Ureter (tissue), 1 donor: ENCODE measurements at places on chromosomes 13 and 19. TPM values are rescaled to one million over a fixed set of nuclear protein-coding genes. Genes with fewer than 3 reads are reported as not detected.

Gene IL12RB1
- total RNA-seq: 1.6 TPM

Gene POSTN
- total RNA-seq: 69.5 TPM

Gene PSG3
- not detected for total RNA-seq

Gene KLK15
- total RNA-seq: not detected

Gene HSD11B1L
- 2.8 TPM for total RNA-seq

Gene MCOLN1
- 20.0 TPM for total RNA-seq

Gene SIAH3
- 0.08 TPM for total RNA-seq

Gene UBE2S
- total RNA-seq: 31.9 TPM

Gene CD70
- total RNA-seq: not detected

Gene PNMA8A
- total RNA-seq: 6.4 TPM

DNA sequence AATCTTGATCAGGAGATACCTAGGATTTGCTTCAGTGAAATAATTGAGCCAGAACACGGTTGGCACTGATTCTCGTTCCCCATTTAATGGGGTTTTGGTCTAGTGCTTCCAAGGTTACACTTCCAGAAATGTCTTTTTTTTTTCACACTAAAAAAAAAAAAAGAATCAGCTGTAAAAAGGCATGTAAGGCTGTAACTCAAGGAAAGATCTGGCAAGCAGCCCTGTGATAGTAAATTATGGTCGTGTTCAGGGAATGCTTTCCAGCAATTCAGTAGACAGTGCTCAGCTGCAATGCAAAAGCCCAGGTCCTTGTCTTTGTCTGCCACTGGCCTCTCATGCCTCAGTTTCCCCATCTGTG is 27.2 kb upstream of the NDUFS7 start:
- DNase-seq: no peak

- no peak for DNase-seq
Observed at GRCh38 chr13:33080972-33081590, 64.9 kb downstream of the KL start.

DNA sequence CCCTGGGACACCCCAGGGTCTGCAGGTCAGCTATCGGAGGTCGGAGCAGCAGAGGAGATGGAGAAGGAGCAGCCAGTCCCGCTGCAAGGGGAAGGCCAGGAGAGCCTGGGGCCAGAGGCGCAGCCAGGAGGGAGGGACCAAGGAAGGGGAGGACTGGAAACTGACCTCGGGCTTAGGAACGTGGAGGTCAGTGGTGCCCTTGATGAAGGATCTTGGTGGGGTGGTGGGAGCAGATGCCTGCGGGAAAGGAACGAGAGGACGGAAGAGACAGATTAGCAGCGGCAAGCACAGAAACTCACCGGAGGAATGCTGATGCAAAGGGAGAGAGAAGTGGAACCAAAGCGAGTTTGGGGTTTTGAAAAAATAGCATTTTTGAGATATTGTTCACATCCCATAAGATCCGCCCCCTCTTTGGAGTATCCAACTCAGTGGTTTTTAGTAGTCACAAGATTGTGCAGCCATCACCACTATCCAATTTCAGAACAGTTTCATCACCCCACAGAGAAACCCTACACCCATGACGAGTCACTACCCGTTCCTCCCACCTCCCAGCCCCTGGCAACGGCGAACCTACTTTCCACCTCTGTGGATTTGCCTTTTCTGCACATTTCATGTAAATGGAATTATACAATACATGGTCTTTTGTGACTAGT is 22.1 kb downstream of the PLEKHF1 start:
- no peak for DNase-seq

DNA sequence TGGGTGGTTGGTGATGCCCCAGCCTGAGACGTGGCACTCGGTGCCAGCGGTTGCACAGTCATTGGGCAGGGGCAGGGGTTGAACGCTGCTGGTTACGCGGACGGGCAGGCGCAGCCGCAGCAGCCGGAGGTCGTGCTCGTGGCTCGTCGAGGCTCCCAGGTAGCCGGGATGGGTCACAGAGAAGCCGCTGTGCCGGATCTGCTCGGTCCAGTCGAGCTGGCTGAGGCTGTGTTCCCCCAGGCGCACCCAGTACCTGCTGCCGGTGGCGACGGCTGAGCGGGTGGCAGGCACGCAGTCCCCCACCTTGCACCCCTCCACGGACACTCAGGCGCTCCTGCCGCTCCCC is 2.9 kb downstream of the KLK12 start:
- no peak for DNase-seq

DNA sequence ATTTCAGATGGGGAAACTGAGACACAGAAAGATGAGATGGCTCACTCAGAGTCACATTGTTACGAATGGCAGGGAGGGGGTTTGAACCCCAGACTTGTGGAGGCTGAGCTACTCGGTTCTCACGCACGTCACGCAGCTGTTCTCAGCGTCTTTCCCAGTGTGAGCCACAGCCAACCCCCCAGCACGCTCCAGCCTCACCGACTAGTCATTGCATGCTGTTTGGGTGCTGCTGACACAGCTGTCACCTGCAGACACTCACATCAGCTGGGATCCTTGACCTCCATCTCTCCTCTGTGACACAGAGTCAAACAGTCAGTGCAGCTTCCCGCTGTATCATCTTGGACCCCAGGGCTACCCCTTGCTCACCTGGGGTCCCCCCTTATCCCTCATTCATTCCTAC is 2.4 kb upstream of the NCAN start:
- no peak for DNase-seq

DNA sequence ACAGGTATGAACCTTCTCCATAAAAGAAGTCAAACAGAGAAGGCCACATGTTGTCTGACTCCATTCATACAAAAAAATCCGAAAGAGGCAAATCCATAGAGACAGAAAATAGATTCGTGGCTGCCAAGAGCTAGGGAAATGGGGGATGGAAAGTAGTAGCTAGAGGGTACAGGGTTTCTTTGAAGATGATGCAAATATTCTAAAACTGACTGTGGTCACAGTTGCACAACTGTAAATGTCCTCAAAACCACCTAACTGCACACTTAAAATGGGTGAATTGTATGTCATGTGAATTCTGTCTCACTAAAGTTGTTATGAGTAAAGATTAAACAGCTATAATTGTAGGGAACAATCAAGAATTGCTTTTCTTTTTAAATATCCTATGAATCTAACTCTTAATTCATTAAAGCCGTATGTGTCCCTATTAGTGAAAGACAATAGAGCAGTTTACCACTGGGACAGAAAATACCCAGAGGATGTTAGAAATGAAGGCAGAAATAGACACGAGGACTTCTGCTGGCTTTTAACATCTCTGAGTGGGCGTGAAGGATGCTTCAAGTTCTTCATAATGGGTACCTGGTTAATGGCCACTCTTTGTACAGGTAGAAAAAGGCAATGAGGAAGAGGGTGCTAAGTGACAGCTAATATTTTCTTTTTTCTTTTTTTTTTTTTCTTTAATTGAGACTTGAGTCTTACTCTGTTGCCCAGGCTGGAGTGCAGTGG is 21.2 kb downstream of the INSR start:
- DNase-seq: no peak

- no peak for DNase-seq
Observed at GRCh38 chr13:50893211-50893852, 16.3 kb upstream of the RNASEH2B start.

DNA sequence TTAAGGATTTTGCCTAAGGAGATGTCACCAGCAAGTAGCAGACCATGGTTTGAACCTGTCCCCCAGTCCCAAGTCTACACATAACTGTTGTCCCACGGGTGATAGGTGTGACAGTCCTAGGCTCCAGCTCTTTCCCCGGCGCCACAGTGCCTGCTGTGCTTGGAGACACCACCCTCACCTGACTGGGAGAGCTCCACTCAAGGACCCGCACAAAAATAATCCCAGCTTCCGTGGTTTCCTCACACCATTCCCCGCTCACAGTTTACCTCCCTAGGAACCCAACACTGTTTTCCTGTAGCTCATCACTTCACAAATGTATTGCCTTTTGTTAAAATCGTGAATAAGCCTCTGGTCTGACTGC is 19.8 kb upstream of the RASA3 start:
- no peak for DNase-seq

DNA sequence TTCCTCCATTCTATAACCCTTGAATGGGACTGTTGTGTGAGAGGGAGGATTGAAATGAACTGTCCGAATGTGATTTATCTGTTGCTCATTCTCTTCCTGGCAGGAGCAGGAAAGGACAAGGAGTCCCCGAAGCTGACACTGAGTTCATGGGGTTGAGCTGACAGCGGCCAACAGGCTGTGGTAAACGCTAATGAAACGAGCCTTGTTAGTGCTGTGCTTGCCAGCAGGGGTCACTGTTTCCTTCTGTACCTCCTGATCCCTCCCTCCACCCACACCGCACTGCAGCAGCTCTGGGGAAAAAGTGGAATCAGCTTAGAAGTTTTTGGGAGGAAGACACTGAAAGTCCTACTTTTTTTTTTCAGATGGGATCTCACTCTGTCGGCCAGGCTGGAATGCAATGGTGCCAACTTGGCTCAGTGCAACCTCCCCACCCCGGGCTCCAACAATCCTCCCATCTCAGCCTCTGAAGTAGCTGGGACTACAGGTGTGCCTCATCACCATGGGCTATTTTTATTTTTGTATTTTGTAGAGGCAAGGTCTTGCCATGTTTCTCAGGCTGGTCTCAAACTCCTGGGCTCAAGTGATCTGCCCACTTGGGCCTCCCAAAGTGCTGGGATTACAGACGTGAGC is 6.7 kb upstream of the ZNF761 start:
- DNase-seq: peak; percentile 82

DNA sequence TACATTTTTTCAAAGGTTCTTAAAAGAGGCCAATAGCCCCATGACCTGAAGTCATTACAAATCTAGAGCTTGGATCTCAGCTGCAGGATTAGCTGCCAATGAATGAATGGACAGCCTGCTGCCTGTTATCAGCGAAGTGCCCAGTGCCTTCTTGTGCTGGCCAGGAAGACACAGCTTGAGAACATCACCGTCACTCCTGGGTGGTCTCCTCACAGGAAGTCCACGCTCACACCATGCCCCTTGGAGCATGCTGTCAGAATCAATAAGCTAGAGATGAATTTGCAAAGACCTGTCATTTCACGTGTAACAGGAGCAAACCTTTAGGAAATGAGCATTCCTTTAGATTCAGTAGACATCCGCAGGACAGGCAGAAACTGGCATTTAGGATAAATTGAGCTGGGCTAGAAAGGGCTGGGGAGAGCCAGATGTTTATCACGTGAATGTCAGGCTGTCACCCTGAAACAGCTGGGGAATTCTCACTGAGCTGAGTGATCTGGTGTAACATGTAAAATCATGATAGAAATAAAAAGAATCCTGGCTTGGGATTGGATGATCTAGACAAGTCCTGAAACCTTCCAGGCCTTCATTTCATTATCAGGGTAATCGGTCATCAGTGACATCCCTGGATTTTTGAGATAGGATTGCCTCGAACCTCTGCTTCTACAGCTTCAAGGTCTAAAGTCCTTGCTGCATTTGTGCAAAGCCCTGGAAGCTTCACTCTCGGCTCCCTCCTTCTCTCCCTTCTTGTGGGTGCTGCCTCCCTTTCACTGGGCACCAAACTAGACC is 49.9 kb upstream of the MEDAG start:
- DNase-seq: no peak

DNA sequence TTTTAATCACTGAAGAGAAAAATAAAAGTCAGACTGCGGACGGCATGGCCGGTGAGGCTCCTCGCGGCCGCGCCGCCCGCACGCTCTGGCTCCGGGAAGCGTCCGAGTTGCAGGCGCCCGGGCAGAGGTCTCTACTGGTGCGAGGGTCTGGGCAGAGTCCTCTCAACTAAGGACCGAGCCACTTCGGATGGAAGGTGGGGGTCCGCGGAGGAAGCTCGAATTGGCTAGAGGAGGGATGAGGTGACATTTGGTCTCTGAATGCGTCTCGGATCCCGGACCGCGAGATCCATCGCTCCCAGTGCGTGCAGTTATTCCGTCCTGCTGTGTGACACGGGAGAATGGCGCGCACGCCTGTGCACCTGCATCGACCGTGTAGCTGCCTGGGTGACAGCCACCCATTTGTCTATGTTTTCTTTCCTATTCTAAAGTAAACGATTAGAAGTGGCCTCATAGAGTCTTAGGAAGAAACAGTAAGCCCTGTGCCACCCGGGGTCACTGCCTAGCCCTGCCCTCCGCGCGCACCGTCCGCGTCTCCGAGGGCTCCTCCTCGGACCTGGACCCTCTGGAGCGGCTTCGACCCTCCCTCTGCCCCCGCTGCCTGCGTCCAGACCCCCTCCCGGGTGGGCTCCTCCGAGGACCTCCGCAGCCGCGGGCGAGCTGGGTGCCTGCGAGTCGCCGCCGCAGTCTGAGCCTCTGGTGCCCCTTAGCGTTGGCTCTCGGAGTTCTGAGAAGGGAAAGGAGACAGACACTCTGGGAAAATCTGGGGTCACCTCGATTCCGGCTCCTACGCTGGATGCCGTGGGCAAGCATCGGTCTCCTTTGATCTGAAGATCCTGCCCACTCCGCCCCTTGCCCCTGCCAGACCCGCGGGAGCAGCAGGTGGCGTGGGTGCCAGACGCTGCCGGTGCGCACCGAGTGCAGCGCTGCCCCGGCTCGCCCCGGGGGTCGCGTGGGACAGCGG is 347.4 kb downstream of the LIG4 start:
- DNase-seq: peak; percentile 51

- DNase-seq: no peak
Observed at GRCh38 chr19:7450243-7451223, 38.3 kb downstream of the PEX11G start.
